Muscle of leg (tissue), 16 donors: ENCODE measurements at places on chromosomes 3 and 15. TPM values are rescaled to one million over a fixed set of nuclear protein-coding genes. Genes with fewer than 3 reads are reported as not detected.

Gene CLDN16
- total RNA-seq = not detected

DNA sequence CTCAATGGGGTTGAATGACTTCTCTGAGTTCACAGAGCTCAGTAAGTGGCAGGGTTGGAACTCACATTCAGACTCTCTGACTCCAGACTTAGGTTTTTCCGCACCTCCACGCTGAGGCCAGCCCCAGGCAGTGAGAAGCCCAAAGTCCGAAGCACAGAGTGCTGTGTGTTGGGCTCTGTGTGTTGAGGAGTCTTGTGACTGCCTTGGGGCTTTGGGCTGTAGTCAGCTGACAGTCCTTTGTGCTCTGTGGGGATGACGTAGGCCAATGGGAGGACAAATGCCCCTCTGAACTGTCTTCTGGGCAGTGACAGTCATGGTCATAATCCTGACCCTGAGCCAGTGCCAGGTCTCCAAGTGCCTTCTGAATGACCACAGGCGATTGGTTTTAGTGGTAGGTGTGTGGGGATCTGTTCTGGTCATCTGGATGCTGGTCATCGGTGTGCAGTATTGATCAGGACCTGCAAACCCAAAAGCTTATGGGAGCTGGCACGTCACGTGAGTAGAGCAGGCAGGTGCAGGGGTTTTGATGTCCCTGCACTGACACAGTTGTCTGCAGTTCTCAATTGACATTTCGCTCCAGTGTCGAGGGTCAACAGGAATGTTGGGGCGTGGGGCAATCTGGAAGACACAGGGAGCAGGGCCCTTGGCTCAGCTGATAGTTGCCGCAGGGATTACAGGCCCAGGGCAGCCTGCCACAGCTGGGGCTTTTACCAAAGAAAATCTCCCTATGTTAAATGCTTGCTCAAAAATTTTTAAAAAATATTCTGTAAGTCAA is 45.3 kb downstream of the CAPN3 start:
- no peak overlapping the region for H3K4me3 ChIP-seq
- no peaks in the 10 kb centered on the region for H3K27me3 ChIP-seq
- peaks cover 10% of the 10 kb centered on the region for H3K4me1 ChIP-seq

DNA sequence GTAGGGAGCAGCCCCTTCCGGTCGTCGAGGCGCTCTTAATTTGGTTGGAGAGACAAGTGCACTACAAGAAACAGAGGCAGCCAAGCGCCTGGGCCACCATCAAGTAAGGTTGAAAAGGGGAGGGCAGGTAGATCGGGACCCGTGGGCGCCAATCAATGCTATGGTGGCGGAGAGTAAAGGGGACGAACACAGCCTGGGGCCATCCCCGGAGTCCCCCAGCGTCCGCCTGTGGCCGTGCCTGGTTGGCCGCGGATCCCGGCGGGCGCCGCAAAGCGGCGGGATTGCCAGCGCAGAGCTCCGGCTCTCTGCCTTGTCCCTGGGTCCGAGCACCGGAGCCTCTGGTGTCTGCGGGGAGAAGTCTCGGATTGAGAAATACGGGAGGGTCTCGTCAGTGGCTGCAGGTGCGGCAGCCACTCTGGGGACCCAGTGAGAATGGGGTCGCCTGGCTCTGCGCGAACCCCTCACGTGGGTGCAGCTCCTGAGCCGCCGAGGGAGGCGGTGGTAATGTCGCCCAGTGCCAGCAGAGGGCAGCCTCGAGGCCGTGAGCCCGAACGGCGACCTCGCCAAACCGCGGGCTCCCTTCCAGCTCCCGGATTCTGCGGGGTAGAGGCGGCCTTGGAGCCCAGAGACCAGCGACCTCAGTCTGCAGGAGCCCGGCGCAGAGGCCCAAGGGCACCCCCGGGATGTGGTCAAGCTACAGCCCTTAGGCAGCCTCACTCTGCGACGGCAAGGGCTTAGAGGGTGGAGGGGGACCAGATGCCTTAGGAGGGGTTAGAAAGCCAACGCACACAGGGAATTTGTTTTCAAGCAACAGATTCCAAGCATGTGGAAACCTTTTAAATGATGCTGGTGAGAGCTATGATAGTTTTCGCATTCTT is 10.8 kb downstream of the FOXL2 start:
- no peak for DNase-seq
- no peak overlapping the region for H3K27ac ChIP-seq
- H3K4me1 ChIP-seq = peaks cover 42% of the 10 kb centered on the region
- H3K27me3 ChIP-seq = peaks cover 78% of the 10 kb centered on the region

Gene FAM107A
- total RNA-seq = 0.84 TPM

GRCh38 chr3:100022506-100022905 is 91.8 kb downstream of the FILIP1L start:
- DNase-seq = peak; percentile 48
- no peaks in the 10 kb centered on the region for H3K36me3 ChIP-seq
- no peaks in the 10 kb centered on the region for H3K4me1 ChIP-seq
- no peak overlapping the region for H3K4me3 ChIP-seq

Gene ACVR2B
- 17.6 TPM for total RNA-seq

- peak; percentile 88 for DNase-seq
- peaks cover 8% of the 10 kb centered on the region for H3K4me1 ChIP-seq
- H3K4me3 ChIP-seq = no peak overlapping the region
These were observed 68.7 kb upstream of the BLM start for GRCh38 chr15:90648137-90649070.

DNA sequence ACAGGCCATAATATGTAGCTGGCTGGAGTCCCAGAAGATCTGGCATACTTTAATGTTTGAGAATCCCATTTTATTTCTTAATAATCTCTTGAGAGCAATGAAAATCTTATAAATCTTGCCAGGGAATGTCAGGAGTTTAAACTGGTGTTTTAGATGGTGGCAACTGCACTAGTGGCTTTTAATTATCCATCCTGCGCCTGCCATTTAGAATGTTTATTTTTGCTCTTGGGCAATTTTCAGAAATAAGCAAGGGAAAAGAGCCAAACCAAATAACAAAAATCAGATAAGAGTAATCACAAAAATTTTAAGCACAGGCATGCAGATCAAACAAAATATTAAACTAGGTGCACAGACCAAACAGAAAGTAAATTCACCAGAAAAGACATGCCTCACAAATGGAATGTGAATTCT is 41.9 kb upstream of the UBP1 start:
- H3K27me3 ChIP-seq = no peaks in the 10 kb centered on the region
- no peaks in the 10 kb centered on the region for H3K4me1 ChIP-seq
- H3K36me3 ChIP-seq = no peaks in the 10 kb centered on the region
- peak; percentile 50 for DNase-seq
- no peak overlapping the region for H3K27ac ChIP-seq

GRCh38 chr3:146374146-146374545 is 95.2 kb downstream of the PLSCR2 start:
- H3K36me3 ChIP-seq = no peaks in the 10 kb centered on the region
- no peak overlapping the region for H3K4me3 ChIP-seq
- no peak overlapping the region for H3K27ac ChIP-seq
- H3K27me3 ChIP-seq = no peaks in the 10 kb centered on the region
- DNase-seq = peak; percentile 43

GRCh38 chr3:172185907-172186306 is 146.5 kb downstream of the FNDC3B start:
- H3K4me1 ChIP-seq = peaks cover 6% of the 10 kb centered on the region
- H3K4me3 ChIP-seq = no peak overlapping the region
- no peak overlapping the region for H3K27ac ChIP-seq
- no peak for DNase-seq
- no peaks in the 10 kb centered on the region for H3K27me3 ChIP-seq
- H3K36me3 ChIP-seq = peaks cover 11% of the 10 kb centered on the region

Gene DNAH12
- total RNA-seq = 0.58 TPM

Gene LINGO1
- total RNA-seq = 1.5 TPM

GRCh38 chr3:101513419-101513986 is 491 bp upstream of the SENP7 start:
- H3K4me3 ChIP-seq = peak overlapping the region; percentile 91
- peaks cover 5% of the 10 kb centered on the region for H3K27me3 ChIP-seq
- H3K27ac ChIP-seq = peak overlapping the region; percentile 99
- H3K36me3 ChIP-seq = peaks cover 2% of the 10 kb centered on the region

DNA sequence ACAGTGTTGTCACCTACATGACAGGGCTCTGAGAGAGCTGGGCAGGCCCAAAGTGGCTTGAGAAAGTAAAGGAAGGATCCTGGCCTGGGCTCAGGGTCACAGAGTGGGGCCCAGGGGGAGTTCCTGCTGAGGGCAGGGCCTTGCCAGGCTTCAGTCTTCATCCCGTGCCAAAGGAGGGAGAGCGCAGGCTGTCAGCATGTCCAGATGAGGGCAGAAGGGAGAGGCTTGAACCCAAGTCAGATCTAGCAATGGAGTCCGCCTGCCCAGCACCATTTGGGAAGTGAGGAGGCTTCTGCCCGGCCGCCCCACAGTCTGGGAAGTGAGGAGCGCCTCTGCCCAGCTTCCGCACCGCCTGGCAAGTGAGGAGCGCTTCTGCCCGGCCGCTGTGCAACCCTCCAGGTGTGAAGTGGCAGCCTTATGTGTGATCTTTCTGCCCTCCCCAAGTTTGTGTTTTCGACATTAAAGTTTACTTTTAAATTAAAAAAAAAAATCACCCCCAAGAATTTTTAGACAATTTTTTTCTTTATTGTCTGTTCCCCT is 303.6 kb upstream of the PROK2 start:
- H3K4me3 ChIP-seq = no peak overlapping the region
- no peak for DNase-seq
- H3K4me1 ChIP-seq = peaks cover 5% of the 10 kb centered on the region
- no peak overlapping the region for H3K27ac ChIP-seq

DNA sequence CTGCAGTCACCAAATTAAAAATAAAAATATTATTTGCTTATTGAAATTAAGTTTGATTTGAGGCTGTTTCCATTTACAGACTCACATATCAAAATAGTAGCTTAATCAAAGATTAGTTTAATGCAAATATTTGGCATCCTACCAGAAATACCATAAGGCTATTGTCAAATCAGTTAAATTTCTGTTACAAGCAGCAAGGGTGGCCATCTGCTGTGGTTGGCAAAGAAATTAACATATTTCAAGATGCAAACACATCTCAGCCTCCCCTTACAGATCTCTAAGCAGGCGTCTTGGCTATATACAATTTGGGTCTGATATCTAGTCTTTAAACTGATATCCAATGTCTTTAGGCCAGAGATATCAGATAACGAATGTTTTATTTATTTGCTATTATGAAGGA is 83.2 kb upstream of the NEDD4 start:
- DNase-seq = no peak
- no peaks in the 10 kb centered on the region for H3K4me1 ChIP-seq
- H3K27me3 ChIP-seq = no peaks in the 10 kb centered on the region
- no peak overlapping the region for H3K4me3 ChIP-seq

Gene ADGRG7
- total RNA-seq = not detected

DNA sequence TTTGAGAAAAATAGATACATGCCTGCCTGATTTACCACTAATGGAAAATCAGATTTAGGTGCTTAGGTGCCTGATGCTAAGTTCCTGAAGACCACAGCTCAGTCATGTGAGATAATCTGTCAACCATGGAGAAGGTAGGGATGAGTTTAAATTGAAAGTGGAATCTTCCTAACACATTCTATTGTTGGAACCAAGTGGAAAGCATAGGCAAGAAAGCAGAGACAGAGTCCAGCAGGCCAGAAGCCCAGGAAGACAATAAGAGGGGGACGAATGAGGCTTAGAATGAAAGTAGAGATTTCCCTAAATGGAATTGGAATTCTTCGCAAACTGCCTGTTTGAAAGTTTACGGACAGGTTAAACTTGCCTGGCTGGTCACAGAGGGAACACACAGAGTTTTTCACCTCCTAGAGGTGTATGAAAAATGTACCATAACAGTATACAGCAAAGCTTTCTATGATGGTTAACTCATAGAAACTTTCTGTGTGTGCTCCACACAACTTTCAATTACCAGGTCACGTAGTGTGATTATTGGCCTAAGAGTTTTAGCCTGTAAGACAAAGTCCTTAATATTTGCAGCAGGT is 453.8 kb upstream of the KCNMB2 start:
- H3K4me3 ChIP-seq = no peak overlapping the region
- peaks cover 32% of the 10 kb centered on the region for H3K4me1 ChIP-seq
- peak overlapping the region; percentile 11 for H3K27ac ChIP-seq
- H3K36me3 ChIP-seq = no peaks in the 10 kb centered on the region
- no peaks in the 10 kb centered on the region for H3K27me3 ChIP-seq

DNA sequence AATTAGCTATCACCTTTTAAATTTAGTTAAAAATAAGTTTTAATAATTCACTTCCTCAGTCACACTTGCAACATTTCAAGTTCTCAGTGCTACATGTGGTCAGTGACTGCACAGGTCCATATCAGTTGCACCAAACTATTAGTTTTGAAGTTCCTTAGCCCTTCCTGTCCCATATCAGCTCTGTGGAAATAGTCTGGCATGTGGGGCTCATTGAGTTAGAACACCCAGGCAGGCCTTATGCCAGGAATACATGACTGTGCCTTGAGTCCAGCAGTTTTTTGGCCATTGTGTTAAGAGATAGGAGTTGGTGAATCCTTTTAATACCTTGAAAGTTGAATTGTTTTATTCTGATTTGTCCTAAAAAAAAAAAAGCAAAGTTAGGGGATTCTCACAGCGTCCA is 153.7 kb upstream of the BFSP2 start:
- H3K27ac ChIP-seq = no peak overlapping the region
- H3K36me3 ChIP-seq = no peaks in the 10 kb centered on the region
- no peak for DNase-seq

GRCh38 chr3:59438492-59438891 is 388.7 kb upstream of the CFAP20DC start:
- H3K4me3 ChIP-seq = no peak overlapping the region
- H3K27me3 ChIP-seq = no peaks in the 10 kb centered on the region
- H3K27ac ChIP-seq = no peak overlapping the region
- no peaks in the 10 kb centered on the region for H3K36me3 ChIP-seq

- no peak overlapping the region for H3K27ac ChIP-seq
- no peaks in the 10 kb centered on the region for H3K36me3 ChIP-seq
- H3K4me1 ChIP-seq = no peaks in the 10 kb centered on the region
- no peak overlapping the region for H3K4me3 ChIP-seq
- no peak for DNase-seq
These were observed 82.9 kb downstream of the SCN11A start for GRCh38 chr3:38968891-38969290.

DNA sequence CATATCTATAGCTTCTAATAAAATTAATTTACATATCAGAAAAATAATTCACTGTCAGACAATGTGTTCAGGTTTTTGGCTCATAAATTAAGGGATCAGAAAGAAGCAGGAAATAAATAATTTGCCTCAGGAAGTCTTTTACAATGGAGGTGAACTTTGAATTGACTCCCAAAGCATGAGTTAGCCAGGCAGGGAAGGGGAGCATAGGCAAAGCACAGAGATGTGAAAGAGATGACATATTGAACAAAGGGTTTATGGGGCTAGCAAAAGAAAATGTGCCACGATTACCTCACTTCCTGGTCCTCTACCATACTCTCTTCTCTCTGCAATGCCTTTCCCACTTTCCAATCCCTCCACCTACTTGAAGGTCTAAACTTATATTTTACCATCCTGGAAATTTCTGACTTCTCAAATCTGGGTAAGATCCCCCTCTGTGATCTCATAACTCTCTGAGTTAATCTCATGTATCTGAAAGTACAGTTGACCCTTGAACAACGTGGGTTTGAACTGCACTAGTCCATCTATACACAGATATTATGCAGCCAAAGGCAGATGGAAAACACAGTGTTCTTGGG is 4.1 kb upstream of the HEXA start:
- no peaks in the 10 kb centered on the region for H3K36me3 ChIP-seq
- no peak overlapping the region for H3K4me3 ChIP-seq
- DNase-seq = no peak
- no peaks in the 10 kb centered on the region for H3K27me3 ChIP-seq
- peaks cover 9% of the 10 kb centered on the region for H3K4me1 ChIP-seq
- H3K27ac ChIP-seq = no peak overlapping the region

- peak overlapping the region; percentile 26 for H3K27ac ChIP-seq
- no peak overlapping the region for H3K4me3 ChIP-seq
- H3K4me1 ChIP-seq = peaks cover 43% of the 10 kb centered on the region
- H3K36me3 ChIP-seq = no peaks in the 10 kb centered on the region
These were observed 202.2 kb upstream of the CTNNB1 start for GRCh38 chr3:40996827-40997710.
